Type B pancreatic cell (in vitro differentiated cells): ENCODE measurements at places on chromosomes 1 and 21.

GRCh38 chr1:54701066-54701465 lies 14.6 kb upstream of the TTC4 start:
- no peak for DNase-seq

DNA sequence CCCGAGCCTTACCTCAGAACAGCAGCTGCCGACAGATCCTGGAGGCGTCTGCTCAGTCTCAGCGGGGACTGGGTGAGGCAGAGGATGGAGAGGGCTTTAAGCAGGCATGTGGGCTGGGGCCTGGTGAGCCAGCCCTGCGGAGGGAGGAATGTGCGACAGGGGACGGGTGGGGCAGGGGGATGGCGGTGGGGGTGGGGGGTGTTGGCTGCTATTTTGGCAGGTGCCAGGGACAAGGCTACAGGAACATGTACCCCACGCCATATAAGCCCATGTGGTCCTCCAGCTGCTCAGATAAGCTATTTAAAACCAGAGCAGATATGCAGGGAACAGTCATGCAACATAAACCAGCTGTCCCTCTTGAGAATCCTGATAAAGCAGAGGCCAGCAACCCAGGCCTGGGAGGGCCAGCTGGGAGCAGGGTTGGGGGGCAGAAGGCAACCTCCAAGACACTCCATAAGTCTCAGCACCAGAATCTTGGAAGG lies at the start of gene TNNT2:
TNNT2 (minus strand) TSS at position 70 of the 482 bp plus-strand sequence. CDS start 4,426 bp downstream, outside the sequence.
- no peak for DNase-seq

- no peak for DNase-seq
These were observed 12.3 kb downstream of the PSMD4 start for GRCh38 chr1:151266821-151267220.

DNA sequence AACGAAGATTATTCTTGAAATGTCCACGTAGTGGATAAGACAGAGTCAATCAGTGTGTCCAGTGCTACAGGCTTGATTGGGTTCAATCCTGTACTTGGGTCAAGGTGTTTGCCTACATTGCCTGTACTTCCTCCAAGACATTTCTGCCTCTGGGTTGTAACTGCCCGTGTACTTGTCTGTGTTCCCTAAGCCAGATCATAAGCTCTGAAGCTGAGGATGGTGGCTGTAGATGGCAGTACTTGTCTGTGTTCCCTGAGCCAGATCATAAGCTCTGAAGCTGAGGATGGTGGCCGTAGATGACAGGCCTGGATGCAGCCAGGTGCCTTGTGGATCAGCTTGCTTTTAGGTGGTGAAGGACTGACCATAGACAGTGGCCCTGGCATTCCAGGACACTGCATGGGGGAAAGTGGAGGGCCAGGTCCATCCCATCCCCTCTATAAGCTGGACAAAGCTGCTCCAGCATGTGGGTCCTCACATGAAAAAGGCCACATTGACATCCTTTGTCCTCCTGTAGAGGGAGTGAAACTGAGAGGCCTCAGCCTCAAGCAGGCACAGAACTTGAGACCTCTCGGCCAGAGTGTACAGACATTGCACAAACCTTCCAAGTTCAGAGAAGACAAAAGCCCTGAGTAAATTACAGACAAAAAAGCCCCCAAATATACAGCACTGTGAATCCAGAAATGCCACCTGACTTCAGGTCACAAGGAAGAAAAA lies 2.0 kb upstream of the SRM start:
- no peak for DNase-seq

- DNase-seq = no peak
These were observed at the start of gene IL22RA1 for GRCh38 chr1:24142546-24143534. Gene IL22RA1 (minus strand): TSS chr1:24143140. CDS start chr1:24143082, 58 bp downstream.

- no peak for DNase-seq
These were observed 7.6 kb downstream of the FMN2 start for GRCh38 chr1:240099329-240099728.

GRCh38 chr1:184843732-184844495 lies 89.3 kb upstream of the EDEM3 start:
- no peak for DNase-seq

DNA sequence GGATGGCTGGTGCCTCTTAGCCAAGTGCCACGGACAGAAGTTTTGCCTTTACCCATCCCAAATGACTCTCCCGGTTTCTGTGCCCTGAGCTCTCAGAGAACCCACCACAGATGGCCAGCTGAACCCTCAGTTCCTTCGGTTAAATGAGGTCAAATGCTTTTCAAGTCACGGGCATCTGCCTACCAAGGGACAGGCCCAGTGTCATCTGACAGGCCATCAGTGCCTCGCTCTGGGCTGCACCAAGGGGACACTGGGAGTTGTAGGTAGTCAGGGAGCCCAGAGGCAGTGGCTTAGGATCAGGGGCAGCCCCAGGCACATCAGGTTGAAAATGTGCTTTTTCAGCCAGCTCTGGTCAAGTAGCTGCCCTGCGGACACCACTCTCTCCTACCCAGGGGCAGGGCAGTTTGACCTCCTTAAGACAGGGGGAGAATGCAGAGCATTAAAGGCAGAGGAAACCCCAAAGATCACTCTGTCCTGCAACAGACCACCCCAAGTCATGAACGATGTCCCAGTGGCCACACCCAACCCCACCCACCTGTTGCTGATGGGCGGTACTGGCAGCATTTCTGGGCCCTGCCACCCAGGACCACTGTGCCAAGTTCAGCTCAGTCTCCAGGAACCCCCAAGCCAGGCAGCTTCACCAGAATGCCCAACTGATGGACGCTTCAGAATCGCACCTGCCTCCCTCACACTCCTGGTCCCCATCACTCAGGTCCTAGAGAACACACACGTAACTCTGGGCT lies 60.7 kb downstream of the CASZ1 start:
- no peak for DNase-seq

DNA sequence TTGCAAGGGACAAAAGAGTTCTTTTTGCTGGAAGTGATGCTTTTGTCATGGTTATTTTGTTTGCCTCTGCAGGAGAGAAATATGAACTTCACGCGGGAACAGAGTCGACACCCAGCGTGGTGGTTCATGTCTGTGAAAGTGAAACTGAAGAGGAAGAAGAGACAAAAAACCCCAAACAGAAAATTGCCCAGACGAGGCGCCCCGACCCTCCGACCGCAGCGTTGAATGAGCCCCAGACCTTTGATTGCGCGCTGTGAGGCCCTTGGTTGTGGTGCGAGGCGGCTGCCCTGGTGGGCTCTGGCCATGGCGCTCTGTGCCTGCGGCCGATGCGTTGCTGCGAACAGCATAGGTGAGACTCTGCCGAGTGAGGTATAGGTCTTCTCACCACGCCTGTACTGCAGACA lies 20.9 kb upstream of the NCMAP start:
- DNase-seq = no peak

GRCh38 chr1:199319341-199319740 lies 680.5 kb downstream of the PTPRC start:
- DNase-seq = no peak

DNA sequence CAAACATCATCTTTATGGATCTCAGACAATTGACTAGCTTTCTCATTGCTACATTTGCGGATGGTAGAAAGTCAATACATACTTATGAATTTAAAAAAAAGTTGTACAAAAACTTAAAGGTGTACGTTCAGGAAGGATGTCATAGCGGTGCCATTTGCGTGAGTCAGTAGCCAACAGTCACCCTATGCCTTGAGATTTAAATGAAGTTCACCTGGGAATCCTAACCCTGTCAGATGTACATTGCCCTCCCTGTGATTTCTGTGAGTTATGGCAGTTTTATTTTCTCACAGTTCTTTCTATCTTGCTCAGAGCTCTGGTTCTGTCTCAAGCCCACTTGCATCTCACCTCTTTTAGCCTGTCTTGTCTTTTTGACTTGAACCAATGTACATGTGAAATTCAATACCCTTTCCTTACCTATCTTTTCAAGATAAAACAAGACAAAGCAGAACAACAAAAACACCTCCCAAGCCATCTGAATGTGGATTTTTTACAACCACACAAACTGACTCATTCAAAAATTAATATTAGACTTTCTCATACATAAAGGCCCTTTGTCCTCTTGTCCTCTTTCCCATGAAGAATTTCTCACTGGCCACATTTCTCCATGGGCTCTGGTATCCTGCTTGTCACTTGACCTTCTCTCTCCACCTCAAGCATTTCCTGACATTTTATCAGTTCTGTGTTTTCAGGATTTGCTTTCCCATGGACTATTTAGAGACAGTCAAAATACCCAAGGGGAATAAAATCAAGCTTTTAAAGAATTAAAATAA lies 25.3 kb upstream of the ZNF697 start:
- no peak for DNase-seq

- DNase-seq = peak; percentile 96
These were observed at the start of gene CFAP410 for GRCh38 chr21:44338971-44339910. Gene CFAP410 (minus strand): TSS chr21:44339390. CDS start chr21:44339194, 196 bp downstream.

DNA sequence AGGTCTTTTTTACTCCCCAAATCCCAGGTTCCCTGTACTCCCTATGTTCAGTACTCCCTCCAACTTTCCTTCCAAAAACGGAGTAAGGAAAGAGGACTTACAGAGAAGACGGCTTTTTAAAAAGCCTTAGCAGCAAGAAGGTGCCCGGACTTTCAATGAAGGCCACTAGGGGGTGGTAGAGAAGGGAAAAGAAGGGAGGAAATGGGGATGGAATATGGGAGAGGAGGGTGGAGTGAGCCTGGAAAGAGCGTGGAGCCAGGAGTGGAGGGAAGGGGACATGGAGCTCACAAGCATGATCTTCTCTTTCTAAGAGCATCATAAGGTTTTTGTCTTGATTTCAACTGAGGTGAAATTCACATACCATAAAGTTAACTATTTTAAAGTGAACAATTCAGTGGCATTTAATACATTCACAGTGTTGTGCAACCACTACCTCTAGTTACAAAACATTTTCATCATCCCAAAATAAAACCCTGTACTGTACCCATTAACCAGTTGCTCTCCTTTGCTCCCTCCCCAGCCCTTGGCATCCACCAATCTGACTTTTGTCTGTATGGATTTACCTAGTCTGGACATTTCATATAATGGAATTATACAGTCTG lies 129.9 kb downstream of the ZNF281 start:
- DNase-seq = no peak

GRCh38 chr1:19153169-19153568 lies 56.9 kb downstream of the UBR4 start:
- no peak for DNase-seq

GRCh38 chr1:109383854-109384253 lies 13.9 kb downstream of the SORT1 start:
- DNase-seq = no peak

DNA sequence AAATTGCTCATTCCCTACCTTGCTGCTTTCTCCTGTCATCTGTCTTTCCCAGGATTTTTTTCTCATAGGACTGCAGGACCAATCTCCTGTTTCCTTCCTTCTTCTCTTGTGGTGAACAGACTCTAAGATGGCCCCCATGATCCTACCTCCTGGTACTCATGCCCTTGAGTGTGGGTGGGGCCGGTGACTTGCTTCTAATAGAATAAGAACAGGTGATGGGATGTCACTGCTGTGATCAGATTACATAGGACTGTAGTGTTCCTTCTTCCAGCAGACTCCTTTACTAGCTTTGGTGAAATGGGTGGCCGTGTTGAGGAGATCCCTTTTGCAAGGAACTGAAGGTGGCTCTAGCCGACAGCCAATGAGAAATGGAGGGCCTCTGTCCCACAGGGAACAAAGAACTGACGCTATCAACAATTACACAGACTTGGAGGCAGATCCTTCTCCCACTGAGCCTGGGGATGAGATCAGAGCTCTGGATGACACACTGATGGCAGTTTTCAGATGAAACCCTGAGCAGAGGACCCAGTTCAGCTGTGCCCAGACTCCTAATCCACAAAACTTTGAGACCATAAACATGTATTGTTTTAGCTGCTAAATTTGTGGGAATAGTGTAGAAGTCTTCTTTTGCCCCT lies 7.5 kb downstream of the GSTM3 start:
- no peak for DNase-seq

DNA sequence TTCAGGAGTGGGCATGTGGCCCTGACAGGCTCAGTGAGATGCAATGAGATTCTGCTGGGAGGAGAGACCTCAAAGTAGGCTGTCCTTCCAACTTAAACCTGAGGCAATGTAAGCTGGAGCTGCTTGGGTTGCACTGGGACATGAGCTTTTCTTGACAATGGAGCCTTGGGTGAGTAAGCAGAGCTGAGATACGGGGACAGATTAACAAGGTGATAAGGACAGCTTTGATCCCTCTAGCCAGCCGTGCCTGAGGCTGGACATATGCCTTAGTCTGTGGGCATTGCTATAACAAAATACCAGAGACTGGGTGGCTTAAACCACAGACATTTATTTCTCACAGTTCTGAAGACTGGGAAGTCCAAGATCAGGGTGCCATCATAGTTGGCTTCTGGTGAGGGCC lies 18.3 kb upstream of the NGF start:
- DNase-seq = no peak

DNA sequence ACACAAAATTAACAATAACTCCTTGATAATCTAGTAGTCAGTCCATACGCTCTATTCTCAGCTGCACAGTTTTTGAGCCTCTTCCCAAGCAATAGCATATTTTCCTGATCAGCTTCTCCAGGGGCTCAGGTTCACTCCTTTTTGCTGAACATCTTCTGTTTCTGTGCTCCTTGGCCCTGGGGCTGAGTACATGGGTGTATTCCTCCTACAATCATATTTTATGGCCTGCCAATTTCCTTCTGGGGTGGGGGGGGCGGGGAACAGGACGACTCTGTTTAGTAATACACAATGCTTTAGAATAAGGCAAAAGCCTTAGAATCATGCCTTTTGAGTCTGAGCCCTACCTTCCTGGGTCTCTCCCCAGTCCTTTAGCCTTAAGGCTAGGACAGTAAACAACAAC lies 8.5 kb downstream of the CLDN19 start:
- DNase-seq = no peak

DNA sequence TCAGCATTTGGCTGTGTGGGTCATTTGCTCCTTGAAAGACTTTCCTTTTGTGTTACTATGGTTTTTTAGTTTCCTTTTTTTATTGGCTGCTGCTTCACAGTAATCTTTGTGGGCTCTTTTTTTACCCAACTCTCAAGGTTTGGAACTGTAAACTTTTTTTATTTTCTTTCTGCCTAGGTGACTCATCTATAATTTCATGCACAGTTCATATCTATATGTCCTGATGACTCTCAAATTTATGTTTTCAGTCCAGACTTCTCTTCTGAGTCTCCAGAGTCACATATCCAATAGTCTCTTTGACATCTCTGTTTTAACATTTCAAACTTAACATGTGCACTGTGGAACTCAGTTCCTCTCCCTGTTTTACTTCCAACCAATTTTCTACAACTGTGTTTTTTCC lies 83.4 kb downstream of the ATF6 start:
- no peak for DNase-seq

GRCh38 chr21:39715804-39716397 lies 29.1 kb upstream of the IGSF5 start:
- DNase-seq = no peak

DNA sequence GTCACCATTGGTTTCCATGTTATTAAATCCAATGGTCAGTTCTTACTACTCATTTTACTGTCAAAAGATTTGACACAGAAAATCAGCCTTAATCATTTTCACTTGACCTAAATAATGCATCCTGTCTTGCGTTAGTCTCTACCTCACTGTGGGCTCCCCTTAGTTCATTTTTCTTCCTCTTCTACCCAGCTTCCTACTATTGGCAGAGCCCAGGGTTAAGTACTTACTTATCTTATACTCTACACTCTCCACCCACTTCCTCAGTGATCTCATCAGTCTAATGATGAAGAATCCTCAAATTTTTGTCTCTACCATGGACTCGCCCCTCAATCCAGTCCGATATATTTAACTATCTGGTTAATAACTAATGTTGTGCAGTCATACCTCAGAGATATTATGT lies 735.9 kb downstream of the KCNT2 start:
- no peak for DNase-seq

- DNase-seq = no peak
These were observed 125.9 kb upstream of the VAMP3 start for GRCh38 chr1:7644961-7645750.

GRCh38 chr1:32240140-32240951 lies 6.7 kb upstream of the FAM167B start:
- DNase-seq = peak; percentile 80

- DNase-seq = no peak
These were observed 28.6 kb upstream of the PLEKHG5 start for GRCh38 chr1:6519935-6520671.
